Dorsolateral prefrontal cortex (tissue), 122 donors: ENCODE measurements at places on chromosomes 1 and 21.

GRCh38 chr1:10644307-10645128 lies 151.9 kb downstream of the CASZ1 start:
- DNase-seq: peak; percentile 33

- no peak for DNase-seq
Observed at GRCh38 chr1:170734412-170735175, 70.7 kb downstream of the PRRX1 start.

GRCh38 chr1:209651138-209651587 lies 1.1 kb downstream of the LAMB3 start:
- DNase-seq: no peak

- DNase-seq: no peak
Observed at GRCh38 chr1:155410931-155411330, 90.2 kb downstream of the RUSC1 start.

DNA sequence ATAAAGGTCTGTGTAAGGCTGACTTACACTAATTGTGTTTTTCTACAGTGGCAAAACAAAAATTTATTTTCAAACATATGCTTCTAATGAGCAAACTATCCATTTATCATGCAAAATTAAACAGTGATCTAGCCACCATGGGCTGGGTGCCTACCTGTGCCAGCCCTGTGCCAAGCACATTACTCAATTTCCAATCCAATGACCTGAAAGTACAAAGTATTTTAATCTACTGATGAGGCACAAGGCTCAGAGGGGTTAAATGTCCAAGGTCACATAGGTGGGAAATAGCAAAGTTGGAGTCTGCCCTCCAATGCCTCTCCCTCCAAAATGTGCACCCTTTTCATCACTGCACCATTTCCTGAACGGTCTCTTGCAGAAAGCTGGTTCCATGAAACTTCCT lies 279.1 kb upstream of the FMN2 start:
- no peak for DNase-seq

DNA sequence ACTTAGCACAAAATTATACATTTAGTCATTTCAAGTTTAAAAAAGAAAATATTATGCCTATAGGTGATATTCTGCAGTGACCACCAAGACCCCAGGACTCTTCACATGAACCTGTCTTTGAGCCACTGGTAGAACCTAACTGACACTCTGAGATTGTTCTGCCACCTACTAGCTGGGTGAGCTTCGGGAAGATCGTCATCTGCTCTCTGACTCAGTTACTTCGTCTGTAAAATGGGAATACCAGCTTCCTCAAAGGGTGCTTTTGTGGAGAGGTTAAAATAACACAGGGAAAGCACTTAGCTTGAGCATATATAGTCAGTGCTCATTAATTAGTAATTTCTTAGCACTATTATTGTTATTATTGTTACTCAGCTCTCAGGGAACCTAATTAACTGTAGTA lies 228.5 kb upstream of the JUN start:
- no peak for DNase-seq

- DNase-seq: no peak
Observed at GRCh38 chr1:192706936-192707335, 71.0 kb downstream of the RGS13 start.

DNA sequence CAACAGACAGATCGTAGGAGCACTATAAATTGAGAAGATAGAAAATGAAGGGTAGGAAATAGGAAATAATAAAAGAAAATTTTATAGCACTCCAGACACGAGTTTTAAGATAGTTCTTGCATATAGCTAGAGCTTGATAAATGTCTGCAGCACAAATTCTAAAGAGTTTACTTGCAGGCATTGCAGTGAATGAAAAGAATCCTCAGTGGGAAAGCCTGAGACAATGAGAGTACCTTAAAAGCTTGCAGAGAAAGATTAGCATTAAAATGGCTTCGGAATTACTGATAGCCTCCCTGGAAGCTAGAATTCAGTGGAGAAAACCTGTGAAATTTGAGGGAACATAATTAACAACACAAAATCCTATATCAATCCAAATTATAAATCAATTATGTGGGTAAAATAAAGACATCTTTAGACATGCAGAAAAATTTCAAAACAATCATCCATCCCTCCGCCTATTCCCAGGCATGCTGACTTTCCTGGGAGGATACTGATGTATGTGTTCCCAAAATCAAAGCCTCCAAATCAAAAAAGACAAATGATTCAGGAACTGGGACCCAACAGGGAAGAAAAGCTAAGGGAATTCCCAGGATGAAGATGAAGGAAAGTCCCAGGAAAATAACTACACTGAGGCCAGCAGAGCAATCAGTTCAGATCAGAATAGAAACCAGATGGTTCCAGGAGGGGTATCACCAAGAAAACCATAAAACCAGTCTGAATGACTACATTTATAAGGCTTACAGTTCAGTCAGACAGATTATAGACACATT lies 305.9 kb upstream of the USP25 start:
- no peak for DNase-seq

DNA sequence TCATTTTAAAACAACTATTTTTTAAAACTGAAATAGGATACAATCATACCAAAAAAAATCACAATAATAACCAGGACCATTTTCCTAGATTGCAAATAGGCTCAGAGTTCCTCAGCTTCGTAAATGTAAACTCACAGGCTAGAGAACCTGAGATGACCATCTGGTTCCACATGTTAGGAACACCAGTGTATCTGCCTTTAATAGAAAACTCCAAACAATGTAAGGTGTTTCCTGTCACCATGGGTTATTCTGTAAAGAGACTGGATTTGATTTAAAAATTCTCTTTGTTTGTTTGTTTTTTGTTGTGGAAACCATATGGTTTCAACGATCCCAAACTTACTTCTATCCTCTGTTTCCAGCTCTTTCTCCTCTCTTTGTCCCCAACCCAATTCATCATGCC lies 197.5 kb downstream of the ZZZ3 start:
- DNase-seq: no peak
